Hematopoietic multipotent progenitor cell treated with erythropoietin and hydrocortisone succinate and interleukin-3 and kit ligand, for 8 days (in vitro differentiated cells): ENCODE measurements at places on chromosomes 5 and 9.
A peak's percentile ranks its signal among the peaks of the same experiment; 100 is the strongest.

GRCh38 chr9:102569436-102569835 lies 425.7 kb upstream of the CYLC2 start:
- DNase-seq = no peak

- no peak for DNase-seq
Measured at GRCh38 chr9:133144904-133145851, 18.5 kb downstream of the GBGT1 start.

DNA sequence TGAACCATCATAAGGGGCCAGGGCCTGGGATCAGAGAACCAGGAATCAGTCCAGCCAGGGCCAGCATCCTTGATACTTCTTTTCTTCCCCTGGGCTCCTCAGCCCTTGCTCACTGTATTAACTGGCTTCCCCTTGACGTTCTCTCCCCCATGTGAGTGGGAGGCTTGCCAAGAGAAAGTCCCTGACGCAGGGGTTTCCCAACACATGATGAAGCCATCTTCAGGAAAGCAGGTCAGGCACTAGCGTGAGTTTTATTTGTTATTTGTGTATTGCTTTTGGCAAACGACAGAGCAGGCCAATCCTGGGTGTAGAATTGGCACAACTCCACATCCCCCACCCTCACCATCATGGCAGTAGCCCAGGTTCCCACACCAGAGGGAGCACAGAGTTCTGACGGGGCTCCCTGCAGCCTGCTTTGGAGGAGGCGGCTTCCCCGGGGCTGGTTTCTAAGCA lies 165.5 kb upstream of the NFIL3 start:
- no peak for DNase-seq

GRCh38 chr5:145946112-145946861 lies 9.9 kb downstream of the SH3RF2 start:
- DNase-seq = peak; percentile 28

GRCh38 chr5:167305591-167306213 lies 985.7 kb upstream of the WWC1 start:
- no peak for DNase-seq

GRCh38 chr9:83706676-83707517 lies 861 bp downstream of the UBQLN1 start:
- peak; percentile 50 for DNase-seq
